Stimulated activated CD8-positive, alpha-beta memory T cell treated with anti-CD3 and anti-CD28 coated beads, Interleukin-7, amount 100 ng/mL, for 4 hours (primary cell): ENCODE measurements at places on chromosomes 16 and 17.

DNA sequence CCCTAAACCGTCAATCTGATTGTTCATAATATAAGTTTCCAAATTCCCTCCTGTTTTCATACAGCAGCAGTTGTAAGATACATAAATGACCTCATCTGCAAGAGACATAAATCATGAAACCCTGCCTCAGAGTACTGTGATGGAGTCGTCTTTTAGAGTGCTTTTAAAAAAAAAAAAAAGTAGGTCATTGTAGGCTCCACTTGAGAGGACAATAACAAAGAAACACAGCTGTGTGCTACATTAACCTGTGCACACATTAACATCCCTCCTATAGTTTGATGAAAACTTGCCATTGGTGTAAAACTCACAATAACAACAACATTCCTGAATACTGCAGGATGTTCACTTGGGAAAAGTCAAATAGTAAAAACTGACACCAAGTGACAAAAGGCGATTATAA lies 56.5 kb downstream of the XPO6 start:
- no peak for DNase-seq

- peak; percentile 80 for DNase-seq
These were observed 7.0 kb downstream of the CORO6 start for GRCh38 chr17:29615492-29616299.

DNA sequence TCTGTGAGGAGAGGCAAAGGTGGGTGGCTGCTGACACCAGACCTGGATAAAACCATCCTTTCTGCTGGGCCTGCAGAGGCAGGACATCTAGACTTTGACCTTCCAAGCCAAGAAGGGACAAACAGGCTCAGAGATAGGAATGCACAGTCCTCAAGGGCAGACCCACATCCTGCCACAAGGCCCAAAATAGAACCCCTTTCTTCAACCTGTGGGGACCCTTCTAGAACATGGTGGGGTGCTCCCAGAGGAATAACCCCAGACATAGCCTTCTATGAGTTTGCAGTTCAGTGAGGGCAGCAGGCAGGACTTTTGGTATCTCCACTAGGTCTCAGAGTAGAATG lies 3.8 kb upstream of the CBFB start:
- DNase-seq: no peak

DNA sequence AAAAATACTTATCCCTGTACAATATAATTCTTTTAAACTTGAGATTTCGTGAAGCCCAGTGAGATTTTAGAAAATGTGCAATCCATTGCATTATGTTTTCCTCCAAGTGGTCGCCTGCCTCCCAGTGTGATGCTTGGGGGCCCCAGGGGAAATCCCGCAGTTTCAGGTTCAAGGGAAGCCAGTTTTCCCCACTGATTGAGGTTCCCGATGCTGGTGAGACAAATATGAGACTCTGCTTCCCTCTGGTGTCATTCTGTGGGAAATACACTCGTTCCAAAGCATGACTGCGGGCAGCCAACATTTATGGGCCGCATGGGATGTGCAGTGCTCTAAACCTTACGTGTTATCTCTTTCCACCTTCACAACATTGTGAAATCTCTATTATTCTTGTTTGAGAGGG lies 200.8 kb downstream of the PRKCB start:
- DNase-seq: no peak

DNA sequence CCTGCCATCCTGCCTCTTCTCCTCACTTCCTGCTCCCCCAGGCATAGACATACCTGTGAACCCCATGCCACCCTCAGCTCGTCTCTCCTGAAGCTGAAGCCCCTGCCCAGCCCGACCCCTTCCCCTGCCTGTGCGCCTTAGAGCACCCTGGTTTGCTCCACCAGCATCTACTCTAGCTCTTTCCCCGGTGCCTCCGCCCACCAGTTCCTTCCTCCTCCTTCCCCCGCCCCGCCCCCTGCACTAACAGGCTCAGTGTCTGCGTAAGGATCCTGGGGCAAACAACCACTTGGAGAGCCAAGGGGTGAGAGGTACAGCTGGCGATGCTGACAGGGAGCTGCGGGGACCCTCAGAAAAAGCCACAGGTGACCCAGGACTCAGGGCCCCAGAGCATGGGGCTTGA lies 1.9 kb downstream of the GPR142 start:
- DNase-seq: peak; percentile 60

GRCh38 chr17:16158714-16159113 lies 56.6 kb downstream of the NCOR1 start:
- DNase-seq: no peak
